NCI-H187 (cell line): ENCODE measurements at places on chromosomes 1 and 21.

- DNase-seq, result no peak
These were observed 156.1 kb downstream of the NR5A2 start for GRCh38 chr1:200183637-200184036.

DNA sequence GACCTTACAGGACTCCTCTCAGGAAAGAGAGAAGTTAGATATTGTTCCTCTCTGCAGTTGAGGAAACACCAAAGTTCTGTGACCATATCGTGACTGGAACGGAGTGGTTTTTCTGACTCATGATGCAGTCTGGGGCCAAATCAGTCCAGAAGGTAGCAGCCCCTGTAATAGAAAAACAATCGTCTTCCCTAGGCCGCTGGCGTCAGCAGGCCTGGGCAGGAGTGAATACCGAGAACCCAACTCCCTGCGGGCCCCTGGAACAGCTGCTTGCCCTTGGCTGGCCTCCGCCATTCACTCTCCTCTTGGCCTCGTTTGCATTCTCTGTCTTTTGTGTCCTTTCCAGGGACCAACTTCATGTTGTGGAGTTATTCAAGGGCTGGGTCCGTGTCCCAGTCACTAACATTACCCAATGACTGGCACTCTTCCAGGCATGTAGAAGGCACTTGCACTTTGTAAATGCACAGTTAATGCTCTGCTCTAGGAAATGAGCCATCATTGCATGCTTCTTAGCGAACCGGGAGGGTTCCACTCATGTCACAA lies 10.9 kb upstream of the CD101 start:
- DNase-seq, result no peak

DNA sequence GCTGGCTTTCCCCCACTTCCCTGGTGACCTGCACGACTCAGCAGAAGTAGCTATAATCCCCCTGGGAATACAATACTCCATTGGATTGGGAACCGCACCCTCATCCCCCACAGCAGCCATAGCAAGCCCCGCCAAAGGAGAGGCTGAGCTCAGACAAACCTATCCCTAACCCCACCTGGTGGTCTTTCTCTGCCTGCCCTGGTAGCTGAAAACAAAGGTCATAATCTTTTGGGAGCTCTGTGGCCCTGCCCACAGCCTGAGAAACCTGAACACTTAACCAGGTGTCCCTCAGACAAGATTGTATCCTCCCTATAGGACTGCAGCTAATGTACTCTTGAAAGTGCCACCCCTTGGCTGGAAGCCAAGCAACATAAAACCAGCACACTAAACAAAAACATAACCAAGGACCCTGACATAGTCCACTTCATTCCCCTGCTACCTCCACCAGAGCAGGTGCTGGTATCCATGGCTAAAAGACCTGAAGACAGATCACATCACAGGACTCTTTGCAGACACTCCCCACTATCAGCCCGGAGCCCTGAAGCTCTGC lies 71.6 kb upstream of the RUNX1 start:
- DNase-seq, result peak; percentile 97

DNA sequence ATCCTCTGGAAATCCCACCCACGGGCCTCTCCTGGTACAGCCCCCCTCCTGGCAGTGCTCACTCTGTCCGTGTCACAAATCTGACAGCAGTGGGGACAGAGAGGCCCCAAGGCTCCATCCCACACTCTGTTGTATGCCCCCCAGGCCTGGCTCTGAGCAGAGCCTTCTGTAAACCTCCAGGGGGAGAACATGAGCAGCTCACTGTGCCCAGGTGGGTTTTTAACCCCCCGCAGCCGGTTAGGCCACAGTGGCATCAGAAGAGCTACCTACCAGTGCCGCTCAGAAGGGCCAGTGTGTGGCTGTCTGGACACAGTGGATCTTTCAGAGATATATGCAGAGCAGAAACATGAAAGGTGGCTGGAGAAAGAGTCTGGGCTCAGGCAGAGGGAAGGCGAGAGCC lies 12.0 kb upstream of the GPR153 start:
- DNase-seq, result no peak
